ENCODE measurements at places on chromosomes 7 and 10.
A peak's percentile ranks its signal among the peaks of the same experiment; 100 is the strongest.

GRCh38 chr7:42964849-42965805 is 33.0 kb downstream of the MRPL32 start:
- no peak for DNase-seq

DNA sequence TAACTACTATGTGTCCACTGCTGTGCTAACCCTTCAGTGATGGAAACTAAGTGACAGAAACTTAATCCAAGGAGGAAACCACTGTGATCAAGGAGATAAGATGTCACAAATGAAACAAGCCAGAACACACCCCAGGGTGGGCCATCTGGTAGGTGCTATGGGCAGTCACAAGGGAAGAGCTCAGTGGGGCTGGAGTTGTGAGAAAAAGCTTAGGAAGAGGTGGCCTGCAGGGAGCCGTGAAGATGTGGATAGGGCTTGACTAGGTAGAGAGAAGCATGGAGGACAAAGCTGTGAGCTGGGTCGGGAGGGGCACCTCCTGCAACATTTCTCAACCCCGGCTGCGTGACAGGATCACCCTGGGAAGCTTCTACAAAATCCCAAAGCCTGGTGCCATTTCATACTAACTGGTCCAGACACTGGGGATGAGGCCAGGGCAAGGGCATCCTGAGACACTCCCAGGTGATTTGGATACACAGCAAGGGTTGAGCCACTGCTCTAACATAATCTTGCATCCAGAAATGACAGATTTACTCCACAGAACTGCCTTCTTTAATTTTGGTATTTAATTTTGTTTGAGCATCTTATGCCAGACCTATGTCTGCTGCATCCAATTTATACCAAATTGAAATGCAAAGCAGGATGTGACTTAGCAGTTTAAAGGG is 69.3 kb downstream of the OSBPL3 start:
- no peak for DNase-seq

- DNase-seq, result peak; percentile 60
Observed at GRCh38 chr7:144437370-144438191, 34.1 kb upstream of the NOBOX start.

DNA sequence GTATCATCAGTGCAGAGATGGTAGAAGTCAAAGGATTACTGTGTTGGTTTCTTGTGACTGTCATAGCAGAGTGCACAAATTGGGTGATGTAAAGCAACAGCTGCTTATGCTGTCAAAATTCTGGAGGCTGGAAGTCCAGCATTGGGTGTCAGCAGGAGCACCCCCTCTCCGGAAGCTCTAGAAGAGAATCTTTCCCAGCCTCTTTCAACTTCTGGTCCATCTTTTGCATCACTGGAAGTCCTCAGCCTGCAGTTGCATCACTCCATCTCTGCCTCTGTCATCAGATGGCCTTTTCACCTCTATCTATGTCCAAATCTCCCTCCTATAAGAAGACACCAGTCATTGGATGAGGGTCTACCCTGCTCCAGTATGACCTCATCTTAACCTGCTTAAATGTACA is 35.8 kb upstream of the GALNTL5 start:
- DNase-seq, result peak; percentile 62

- no peak for DNase-seq
Observed at GRCh38 chr10:44046605-44047004, 338.3 kb downstream of the CXCL12 start.

GRCh38 chr7:112286250-112287086 is 80.0 kb downstream of the ZNF277 start:
- peak; percentile 92 for DNase-seq

GRCh38 chr7:21967598-21968003 is 21.9 kb upstream of the CDCA7L start:
- DNase-seq, result peak; percentile 19

- no peak for DNase-seq
Observed at GRCh38 chr10:131585761-131586160, 274.2 kb upstream of the TCERG1L start.

Measured in SJCRH30 (cell line).